ENCODE measurements at places on chromosomes 3 and 15.

GRCh38 chr3:100227511-100227921 lies 33.3 kb upstream of the TBC1D23 start:
- no peak for DNase-seq

- DNase-seq, result no peak
These were observed 426.5 kb upstream of the RASGRP1 start for GRCh38 chr15:38991126-38991525.

- DNase-seq, result no peak
These were observed 286.6 kb downstream of the PTPRG start for GRCh38 chr3:61847784-61848462.

DNA sequence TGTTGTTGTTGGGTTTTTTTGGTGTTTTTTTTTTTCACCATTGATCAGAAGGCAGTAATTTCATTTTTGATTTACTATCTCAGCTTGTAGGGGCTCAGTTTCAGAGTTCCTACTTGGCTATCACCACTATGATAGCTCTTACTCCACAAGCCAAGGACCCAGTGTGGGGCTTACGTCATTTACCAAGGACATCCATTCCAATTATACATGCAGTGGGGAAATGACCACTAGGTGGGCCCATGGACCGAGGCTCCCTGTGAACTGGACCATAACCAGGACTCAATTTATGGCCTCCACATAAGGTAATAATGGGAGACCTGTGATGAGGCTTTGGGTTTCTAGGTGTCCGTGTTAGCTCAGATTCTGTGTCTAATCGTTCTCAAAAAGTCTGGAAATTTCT lies 67.5 kb upstream of the CACNA1D start:
- no peak for DNase-seq

GRCh38 chr15:40854161-40854560 lies 10.3 kb downstream of the SPINT1 start:
- no peak for DNase-seq

DNA sequence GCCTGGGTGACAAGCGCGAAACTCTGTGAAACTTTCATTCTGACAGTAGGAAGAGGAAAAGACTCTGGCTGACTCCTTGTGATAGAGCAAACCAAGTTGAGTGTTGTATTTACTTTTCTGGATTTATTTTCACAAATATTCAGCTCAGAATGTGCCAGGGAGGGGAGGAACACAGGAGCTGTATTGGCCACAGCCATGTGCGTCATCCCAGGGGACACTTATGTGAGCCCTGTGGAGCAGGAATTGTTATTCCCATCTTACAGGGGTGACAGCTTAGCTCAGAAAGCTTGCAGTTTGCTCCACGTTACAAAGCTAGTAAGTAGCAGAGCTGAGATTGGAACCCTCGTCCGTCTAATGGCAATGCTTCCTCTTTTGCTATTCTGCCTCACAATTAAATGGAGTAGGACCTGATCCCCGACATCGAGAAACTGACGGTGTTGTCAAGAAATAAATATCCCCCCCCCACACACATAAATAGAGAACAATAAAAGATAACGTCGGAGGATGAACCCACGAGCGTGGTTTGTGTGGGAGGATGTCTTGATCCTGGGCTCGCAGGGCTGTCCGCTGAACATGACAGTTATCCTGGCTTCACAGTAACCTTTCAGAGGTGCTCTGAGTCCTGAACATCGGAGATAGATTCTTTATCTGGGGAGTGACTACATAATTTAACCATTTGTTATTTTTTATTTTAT lies 151.6 kb upstream of the CTDSPL start:
- DNase-seq, result no peak

DNA sequence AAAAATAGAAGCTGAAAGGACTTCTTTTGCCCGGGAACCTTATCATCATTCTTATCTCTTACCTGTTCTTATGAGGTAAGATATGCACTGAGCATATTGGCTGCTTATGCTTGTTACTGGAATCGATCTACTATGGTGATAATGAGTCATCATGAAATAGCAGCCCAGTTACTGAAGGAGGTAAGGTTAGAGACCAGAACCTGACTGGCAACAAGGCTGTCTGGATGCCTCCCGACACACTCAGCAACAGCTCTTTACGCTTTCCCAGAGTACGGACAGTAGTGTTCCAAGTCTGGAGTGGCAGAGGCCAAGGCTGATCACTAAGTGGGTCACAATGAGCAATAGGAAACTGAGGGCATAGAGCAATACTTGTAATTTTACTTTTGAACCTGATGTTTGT lies 314.1 kb downstream of the NLGN1 start:
- DNase-seq, result no peak

DNA sequence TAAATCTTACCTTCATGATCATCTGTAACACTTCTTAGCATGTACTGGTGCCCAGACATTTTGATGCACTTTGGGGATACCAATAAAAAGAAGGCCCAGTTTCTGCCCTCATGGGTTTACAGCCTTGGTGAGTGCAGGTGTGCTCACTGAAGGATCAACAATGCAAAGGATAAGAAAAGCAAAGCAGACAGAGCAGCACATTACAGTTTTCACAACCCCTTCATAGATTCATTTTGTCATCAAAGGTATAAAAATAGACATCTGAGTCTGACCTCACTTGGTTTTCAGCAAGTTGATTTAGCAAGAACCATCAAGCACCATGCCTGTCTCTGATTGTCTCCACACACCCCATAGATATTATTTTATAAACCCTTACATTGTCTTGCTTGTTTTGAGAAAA lies 77.6 kb downstream of the BFSP2 start:
- no peak for DNase-seq

- no peak for DNase-seq
These were observed 10.3 kb downstream of the PDZRN3 start for GRCh38 chr3:73614419-73614818.

DNA sequence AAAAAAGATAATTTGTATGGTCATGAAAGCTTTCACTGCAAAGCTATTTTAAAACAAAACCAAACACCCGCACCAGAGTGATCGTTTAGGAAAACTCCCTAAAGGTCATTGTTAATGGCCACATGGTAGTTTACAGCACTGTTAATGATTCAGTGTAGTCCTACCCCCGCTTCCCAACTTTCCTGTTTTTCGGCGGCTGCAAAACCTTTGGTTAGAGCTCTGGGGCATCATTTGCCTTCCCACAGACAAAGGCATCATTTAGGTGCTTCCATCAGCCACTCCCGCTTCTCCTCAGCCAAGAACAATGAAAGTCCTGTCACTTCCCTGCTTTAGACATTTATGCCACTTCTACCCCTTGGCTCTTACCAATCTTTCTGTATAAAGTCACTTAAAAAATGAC lies 10.6 kb downstream of the MELTF start:
- no peak for DNase-seq

- DNase-seq, result no peak
These were observed 13.4 kb downstream of the HACD2 start for GRCh38 chr3:123571264-123571972.

DNA sequence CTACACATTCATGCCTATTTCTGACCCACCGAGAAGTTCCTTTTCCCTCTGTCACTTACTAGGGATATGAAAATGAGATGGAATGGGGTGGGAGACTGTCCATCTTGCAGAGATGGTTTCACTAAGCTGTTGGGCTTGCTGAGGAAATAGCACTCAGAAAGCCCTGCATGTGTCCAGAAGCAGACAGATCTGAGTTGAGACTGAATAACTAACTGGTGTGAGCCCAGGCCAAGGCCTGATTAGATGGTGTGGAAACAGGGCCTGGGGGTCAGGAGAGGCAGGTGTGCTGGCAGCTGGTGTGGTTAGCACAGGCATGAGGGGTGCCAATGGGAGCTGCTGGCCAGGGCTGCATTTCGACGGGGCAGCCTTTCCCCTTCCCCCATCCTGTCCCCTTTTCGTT lies 72.1 kb downstream of the CLSTN2 start:
- DNase-seq, result no peak

DNA sequence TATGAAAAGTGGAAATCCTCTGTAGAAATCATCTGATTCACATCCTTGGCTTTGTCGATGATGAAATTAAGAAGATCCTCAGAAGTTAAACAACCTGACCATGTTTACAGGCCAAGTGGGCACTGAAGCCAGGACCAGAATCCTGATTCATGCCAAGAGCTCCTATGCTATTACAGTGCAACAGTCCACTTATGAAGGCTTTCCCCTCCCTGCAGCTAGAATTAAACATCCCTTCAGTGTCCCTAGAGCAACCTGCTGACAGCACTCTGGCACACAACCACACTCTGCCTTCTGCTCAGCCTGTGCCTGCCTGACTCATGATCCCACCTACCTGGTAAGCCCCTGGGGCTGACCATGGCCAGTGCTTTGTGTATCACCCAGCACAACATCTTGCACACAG lies 33.8 kb downstream of the TXNRD3 start:
- no peak for DNase-seq

DNA sequence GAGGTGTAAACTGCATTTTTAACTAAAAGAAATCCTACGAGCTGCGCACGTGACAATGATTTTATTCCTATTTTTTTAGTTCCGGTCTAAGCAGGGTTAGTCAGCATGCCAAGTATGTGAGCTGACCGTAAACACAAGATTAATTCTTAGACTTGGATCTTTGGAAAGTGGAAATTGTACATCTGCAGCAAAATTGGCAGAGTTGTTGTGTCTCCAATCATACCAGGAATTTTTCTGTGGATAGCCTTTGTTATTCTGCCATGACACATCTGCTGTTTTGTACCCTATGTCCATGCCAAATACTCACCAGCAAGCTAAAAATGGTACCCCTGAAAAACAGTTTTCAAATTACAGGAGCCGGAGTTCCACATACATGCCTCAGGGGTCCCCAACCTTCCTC lies 562.5 kb downstream of the UNC13C start:
- DNase-seq, result no peak

GRCh38 chr3:183710231-183710630 lies 12.6 kb downstream of the YEATS2 start:
- DNase-seq, result no peak

DNA sequence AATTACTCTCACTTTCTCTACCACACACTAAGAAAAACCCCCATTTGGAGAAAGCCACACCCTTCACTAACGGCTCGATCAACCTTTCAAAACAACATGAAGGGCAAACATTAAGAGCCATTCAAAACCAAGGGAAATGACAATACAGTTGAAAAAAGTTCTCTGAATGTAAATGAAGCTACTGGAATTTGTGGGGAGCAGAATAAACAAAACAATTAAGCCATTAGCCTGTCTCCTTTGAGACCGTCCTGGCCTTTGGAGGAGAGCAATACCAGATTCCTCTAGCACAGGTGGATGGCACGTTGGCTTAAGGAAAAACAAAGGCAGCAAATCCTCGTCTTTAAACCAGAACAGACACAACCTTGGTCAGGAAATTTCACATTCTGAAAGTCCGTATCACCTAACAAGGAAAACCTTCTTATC lies 18.7 kb downstream of the MYO1E start:
- DNase-seq, result no peak

DNA sequence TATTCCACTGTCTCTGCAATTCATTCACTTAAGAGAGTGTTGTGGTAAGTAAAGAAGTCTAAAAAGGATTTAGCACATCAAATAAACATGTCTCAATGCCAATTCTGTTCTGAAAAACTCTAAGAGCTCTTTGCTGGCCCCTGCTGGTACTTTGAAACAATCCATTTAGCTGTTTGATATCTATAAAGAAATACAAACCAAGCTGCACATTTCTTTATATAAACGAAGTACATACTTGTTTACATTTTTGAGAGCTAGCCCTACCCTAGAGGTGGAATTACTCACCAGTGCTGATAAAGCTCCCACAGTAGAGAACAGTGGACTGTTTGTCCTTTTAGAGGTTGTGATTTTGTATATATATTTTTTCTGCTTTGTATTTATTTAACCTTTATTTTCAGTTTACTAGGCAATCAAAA lies 75.5 kb downstream of the NEDD4 start:
- no peak for DNase-seq

DNA sequence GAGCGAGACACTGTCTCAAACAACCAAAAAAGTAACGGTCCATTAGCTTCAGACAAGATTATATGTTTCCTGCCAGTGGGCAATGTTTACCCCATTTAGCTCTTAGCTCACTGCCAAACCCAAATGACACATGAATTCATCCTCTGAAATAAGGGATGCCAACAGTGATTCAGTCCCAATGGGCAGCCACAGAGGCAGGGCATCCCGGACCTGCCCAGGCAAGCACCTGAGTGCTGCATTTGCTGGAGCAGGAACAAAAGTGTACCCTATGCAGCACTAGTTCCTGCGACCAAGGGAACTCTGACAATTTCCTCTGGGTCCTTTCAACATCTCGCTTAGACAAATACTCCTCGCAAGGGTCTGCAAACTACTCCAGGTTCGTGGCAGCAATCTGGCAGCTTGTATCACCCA lies 8.0 kb downstream of the IP6K2 start:
- DNase-seq, result no peak

DNA sequence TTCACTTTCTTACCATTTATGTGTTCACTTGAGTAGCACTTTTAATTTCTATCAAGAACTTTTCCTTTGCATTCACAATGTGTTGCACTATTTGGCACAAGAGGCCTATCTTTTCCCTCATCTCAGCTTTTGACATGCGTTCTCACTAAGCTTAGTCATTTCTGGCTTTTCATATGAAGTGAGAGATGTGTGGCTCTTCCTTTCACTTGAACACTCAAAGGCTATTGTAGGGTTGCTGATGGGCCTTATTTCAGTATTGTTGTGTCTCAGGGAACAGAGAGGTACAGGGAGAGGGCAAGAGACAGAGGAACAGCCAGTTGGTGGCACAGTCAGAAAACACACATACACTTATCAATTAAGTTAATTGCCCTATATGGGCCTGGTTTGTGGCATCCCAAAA lies 127.4 kb upstream of the MLF1 start:
- no peak for DNase-seq

GRCh38 chr15:44550256-44550655 lies 13.3 kb downstream of the EIF3J start:
- no peak for DNase-seq

DNA sequence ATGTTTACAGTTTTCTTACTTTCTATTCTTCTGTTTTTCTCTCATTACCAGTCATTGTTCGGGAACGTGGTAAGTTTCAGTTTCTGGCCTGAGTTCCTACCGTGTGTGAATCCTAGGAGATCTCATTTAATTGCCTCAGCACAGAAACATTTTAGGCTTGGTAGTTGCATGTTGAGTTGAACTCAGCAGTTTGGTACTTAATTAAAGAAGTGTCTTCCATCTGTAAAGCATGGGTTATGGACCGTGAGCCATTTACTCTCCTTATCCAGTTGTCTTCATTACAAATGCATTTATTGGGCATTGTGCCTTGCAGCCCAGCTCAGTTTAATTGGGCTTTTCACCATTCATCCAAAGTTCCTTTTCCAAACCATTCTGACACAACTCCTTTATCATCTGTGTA lies 142.1 kb upstream of the CHRM5 start:
- DNase-seq, result no peak

DNA sequence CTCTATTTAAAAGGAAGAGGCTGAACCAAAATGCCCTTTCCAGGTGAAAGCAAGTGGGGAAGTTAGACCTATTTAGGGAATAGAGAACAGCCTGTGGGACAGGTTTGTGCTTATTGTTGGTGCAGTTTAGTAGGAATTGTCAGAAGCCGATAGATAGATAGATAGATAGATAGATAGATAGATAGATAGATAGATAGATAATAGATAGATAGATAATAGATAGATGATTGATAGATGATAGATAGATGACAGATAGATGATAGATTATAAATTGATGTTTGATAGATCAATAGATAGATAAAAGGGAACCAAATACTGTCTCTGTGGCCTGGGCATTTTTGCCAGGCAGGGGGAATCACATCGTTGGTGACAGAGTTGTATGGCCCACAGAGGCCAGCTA lies 42.5 kb downstream of the SH3GL3 start:
- DNase-seq, result no peak

- DNase-seq, result no peak
These were observed 44.2 kb downstream of the ACAD9 start for GRCh38 chr3:128923576-128923975.
